ENCODE measurements at places on chromosomes 7 and 10.

DNA sequence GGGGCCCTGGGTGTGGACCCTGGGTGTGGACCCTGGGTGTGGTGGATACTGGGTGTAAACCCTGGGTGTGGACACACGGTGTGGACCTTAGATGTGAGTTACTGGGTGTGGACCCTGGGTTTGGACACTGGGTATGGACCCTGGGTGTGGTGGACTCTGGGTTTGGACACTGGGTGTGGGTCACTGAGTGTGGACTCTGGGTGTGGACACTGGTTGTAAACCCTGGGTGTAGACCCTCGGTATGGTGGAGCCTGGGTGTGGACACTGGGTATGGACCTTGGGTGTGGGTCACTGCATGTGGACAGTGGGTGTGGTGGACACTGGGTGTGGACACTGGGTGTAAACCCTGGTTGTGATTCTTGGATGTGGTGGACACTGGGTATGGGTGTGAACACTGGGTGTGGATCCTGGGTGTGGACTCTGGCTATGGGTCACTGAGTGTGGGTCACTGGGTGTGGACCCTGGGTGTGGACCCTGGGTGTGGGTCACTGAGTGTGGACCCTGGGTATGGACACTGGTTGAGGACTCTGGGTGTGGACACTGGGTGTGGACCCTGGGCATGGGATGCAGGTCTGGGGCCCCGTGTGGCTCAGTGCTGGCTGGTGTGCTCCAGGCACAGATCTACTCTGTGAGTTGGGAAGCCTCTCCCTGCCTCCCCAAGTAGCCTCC is 356.2 kb downstream of the GLRX3 start:
- no peak for DNase-seq

GRCh38 chr7:93242106-93242505 is 9.9 kb downstream of the VPS50 start:
- DNase-seq: no peak

- peak; percentile 70 for DNase-seq
These were observed 41.5 kb downstream of the GATA3 start for GRCh38 chr10:8095959-8096358.

- no peak for DNase-seq
These were observed 92.0 kb downstream of the TMEM106B start for GRCh38 chr7:12303062-12303461.

GRCh38 chr7:112400141-112400540 is 50.1 kb upstream of the IFRD1 start:
- no peak for DNase-seq

DNA sequence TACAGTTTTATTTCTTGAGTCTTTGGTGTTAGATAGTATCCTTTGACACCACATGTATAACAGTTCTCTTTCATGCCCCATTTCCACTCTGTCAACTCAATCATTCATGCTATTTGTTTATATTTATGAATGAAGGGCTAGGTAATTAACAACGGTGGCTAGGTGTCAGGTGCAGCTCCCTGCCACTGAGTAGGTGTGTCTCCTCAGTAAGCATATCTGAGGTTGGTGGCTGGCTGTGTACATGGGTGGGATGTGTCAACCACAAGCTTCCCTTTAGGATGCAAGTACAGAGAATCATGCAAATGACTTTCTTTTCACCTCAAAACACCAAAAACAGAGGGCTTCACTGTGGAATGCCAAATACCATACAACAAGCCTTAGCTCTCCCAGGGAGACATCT is 83.4 kb downstream of the ZNF365 start:
- DNase-seq: no peak

- DNase-seq: no peak
These were observed 60.2 kb downstream of the THNSL1 start for GRCh38 chr10:25076506-25077177.

GRCh38 chr7:138943061-138943460 is 38.1 kb downstream of the KIAA1549 start:
- no peak for DNase-seq

DNA sequence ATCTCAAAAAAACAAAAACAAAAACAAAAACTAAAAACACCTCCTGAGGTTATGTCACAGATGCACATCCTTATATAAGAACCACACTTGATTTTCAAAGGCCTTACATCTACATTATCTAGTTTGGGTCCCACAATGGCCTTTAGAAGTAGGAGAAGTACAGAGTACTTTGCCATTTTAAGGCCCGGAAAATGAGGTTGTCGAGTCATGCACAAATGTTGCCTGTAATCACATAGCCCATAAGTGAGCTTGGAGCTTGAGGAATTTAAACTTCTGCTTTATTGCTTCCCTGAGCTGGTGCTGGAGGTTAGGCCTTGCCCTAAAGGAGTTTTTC is 9.7 kb upstream of the MKRN1 start:
- no peak for DNase-seq

DNA sequence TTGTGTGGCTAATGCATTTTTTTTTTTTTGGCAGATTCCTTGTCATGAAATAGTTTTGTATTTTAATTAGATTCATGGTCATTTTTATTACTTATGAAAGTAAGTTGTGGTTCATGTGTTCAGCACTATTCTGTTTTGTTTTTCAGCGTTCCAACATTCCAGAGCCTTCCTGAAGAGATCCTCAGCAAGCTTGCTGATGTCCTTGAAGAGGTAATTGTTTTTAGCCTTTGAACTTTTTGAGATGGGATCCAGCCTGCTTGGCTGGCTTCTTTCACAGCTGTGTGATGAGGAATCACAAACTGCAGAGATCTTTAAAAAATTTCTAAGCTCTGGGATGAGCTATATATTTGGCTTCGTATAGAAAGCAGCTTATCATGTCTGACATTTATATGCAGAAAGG is 208.0 kb upstream of the CSTF2T start:
- no peak for DNase-seq

DNA sequence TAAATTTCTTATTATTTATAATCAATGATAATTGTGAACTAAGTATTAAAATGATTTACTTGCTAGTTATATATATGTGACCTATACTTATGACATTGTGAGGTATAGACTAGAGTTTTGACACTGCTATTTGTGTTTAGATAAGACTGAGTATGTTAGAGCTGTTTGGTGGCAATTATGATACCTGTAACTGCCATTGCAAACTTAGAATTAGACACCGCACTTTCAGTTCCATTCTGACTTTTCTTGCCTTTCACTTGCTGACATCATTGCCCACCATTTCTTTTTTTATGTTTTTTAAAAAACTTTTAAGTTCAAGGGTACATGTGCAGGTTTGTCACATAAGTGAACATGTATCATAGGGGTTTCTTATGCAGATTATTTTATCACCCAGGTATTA is 214.5 kb downstream of the MBL2 start:
- DNase-seq: no peak

DNA sequence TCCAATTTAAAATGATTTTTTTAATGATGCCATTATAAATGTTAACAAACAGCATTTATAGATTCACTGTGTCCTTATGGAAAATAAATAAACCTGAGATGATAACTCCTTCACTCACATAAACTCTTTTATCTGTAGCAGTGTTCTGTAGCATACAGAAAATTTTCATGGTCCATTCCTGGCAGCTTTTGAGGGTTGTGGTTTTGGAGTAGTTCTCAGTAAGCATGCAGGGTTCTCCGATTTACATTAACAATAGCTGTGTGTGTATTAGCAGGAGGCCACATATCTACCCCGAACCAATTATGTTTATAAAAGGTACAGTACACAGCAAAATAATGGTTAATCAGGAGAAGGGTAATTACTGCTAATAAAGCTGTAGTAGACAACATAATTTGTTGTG is 162.7 kb downstream of the CDCA7L start:
- no peak for DNase-seq

DNA sequence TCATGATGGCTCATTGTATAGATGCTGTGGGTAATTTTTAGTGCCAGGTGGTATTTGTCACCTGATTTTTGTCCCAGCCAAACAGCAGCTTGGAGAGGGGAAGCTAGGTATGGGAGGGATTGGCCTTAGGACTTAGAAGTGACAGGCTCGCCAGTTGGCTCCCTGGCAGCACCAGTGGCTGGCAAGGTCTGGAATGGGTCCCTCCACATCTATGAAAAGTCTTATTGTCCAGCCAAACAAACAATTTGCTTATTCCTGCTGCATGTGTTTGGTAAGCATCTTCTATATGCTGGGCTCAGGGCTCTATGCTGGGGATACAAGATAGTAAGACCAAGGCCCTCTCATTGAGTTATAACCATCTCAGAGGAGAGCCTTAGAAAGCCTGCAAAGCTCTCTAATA is 42.5 kb downstream of the SORCS3 start:
- no peak for DNase-seq

- DNase-seq: peak; percentile 50
These were observed 48.5 kb downstream of the SMKR1 start for GRCh38 chr7:129550693-129551360.

- DNase-seq: no peak
These were observed 152.2 kb downstream of the TMEM178B start for GRCh38 chr7:141225916-141226618.

DNA sequence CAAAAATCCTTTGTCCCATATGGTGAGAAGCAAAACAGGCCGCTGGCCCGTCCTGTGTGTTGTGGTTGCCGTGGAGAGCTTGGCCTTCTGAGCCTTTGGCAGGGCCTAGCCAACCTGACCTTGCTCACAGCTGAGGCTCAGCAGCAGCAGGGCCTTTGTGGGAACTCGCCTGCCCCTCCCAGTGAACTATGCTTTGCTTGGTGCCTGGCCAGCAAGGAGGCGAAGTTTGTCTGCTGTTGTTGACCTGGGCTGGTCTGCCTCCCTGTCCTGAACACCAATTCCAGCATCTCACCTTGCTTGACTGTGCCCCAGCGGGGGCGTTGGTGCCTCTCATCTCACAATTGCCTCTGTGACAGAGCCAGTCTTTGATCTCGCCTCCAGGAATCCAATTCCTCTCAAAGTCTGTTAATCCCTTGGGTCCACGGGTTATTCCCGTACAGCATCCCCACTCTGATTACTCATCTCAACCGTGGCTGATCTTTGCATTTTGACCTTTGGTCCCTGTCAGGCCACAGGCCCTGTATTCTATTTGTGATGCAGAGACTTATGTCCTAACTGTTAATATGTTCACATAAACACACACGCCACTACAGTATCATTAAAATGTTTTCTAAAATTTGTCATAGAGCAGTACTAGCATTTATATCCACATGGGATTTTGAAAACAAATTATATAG is 22.6 kb downstream of the EPDR1 start:
- no peak for DNase-seq

DNA sequence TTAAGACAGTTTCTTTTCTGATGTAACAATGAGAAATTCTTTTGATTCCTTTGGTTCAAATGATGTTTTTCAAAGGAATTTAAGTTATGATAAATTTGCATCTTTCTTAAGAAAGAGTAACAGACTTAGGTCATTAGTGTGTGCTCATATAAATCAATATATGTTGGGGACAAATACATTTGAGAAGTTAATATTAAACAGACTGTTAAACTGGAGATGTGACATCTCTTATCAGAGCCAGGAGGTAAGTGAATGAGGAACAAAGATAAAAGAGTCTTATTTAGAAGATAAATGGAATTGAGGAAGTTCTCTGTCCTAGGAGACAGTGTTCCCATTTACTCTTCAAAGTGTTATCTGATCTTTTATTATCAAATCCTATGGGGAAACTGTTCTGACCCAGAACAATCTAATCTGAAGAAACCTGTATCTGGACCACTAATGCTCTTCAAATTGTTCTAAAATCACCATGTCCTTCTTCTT is 104.8 kb upstream of the LAMB4 start:
- DNase-seq: no peak

DNA sequence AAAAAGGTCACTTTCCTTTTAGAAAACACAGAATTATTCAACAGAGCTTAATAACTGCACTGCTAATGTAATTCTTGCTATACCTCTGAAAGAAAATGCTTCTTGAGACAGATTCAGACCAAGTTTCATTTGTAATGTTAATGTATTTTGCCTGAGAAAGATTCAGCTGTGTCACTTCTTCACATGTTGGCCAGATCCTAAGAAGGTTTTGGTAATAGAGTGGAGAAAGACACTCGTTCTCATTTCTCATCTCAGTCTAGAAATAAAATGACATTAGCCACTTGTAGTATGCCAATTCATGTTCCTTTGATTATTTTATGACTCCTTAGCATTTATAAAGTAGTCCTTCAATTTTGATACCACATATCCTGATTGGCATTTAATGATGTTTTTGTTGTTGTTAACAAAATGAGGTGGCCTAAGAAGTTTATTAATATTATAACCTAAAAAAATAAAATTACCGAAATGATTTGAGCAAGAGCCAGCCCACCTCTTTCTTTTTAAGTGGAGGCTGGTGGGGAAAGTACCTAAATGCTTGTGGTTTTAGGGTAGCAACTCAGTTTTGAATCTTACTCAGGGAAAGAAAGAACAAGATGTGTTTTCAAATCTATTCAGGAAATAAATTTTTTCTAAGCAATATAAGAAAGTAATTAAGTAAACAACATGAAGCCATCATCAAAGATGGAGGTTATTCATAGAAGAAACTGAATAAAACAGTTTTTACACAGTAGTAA is 16.4 kb upstream of the ELAPOR2 start:
- no peak for DNase-seq

DNA sequence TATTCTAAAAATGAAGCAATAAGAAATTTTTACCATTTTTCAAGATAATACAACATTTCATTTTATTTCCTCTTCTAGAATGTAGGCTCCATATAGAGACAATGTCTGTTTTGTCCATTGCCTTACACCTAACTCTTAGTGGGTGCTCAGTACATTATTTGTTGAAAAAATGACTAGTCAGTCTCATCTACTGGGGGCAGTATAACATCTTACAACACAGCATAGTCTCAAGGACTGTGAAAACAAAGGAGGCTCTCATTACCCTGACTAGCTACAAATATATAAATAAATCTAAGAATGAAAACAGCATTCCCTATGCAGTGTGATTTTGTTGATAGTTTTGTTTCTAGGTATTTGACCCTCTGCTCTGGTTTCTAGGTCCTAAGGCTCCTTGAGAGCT is 11.6 kb downstream of the CRPPA start:
- no peak for DNase-seq

DNA sequence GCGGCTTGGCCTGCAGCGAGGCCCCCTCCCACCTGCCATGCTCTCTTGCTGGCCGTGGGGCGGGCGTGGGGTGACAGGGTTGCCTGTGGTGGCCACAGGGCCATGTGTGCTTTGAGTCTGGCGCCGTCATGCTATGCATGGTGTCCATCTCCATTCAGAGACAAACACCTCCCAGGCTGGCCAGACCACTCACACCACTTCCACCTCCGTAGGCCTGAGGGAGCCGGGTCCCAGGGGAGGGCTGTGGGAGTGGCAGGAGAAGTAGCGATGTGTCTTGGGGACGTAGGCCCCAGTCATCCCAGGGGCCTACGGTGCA is 65.5 kb downstream of the DNAJB6 start:
- no peak for DNase-seq

DNA sequence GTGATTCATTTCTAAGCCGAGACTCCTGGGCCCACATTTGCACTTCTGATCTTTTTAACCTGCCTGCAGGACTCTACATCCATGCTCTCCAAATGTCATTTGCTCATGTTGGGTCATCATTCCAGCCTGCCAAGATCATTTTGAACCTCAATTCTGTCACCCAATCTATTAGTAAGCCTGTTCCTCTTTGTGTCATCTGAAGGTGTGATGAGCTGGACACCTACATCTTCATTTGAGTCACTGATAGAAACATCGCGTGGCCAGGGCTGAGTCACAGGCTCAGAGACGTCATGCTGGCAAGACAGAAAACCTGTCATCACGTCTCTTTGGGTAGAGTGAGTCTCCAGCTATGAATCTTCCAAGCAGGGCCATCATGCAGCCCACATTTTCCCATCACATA is 65.3 kb upstream of the SLF2 start:
- DNase-seq: no peak

All from BE2C (cell line).